Astrocyte of the cerebellum (primary cell): ENCODE measurements at places on chromosomes 6 and 20.

DNA sequence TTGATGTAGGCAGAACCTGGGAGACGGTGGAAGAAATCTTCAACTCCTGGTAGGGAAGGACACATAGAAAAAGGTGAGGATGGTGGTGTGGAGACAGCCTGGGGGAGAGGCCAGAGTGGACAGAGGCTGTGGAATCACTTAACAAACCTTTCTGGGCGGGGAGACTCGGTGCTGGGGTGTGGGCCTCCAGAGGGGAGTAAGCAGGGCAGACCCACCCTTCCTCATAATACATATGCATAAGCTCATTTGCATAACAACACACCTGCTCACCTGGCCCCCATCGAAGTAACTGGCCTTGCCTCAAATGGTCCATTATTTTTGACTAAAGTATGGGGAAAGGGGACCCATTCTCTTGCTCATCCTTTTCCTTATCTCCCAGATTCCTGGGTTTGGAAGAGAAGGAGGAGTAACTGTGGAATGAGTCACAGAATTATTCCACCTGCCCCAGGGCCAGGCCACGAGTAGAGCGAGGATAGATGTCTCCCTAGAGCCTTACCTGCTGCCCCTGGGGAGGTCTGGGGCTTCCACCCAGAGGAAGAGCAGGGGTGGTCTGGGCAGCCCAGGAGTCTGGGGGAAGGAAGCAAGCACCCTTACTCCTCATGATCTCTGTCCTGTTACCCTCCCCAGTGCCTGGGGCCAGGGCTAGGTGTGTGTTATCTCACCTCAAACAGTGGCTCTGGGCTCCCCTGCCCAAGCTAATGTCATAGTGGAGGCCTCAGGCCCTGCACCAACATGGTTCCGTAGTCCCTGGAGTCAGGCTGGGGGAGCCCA is 10.7 kb upstream of the VEGFA start:
- DNase-seq, result no peak

- DNase-seq, result no peak
Measured at GRCh38 chr6:136398453-136398852, 108.8 kb upstream of the BCLAF1 start.

DNA sequence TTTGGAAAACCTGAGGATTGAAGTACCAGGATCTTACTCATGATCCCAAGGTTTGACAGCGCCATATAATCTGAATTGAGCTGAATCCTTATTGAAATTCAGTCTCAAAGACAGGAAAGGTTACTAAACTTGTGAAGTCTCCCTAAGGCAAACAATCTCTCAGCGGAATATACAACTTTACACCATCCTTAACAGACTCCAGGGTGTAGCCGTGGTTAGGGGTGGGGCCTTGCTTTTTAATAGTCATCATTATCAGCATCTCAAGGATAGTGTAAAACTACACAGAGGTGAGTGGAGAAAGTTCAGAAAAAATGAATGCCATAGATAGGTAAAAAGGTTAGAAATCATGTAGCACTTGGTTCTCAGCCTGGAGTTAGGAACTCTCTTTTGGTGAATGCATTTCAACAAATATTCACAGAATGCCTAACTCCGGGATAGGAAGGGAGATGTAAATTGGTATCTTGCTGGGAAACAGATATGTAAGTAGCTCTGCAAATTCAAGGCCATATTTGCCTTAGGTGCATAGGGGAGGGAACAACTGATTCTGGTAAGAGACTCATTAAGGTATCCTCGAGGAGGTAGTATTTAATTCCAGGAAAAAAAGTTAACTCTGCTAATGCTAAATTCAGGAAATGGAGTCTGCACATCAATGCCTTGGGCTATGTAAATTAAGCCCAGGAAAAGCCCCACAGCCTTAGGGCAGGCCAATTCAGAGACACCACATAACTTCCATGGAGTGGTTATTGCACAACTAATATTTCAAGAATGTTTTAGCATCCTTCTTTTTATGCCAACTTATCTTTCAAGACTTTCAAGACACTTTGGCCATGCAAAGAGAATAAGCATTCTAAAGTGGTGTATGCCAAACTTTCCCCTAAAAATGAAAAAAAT is 61.6 kb downstream of the SNAP25 start:
- DNase-seq, result no peak

- no peak for DNase-seq
Measured at GRCh38 chr6:15876406-15876805, 213.6 kb upstream of the DTNBP1 start.

DNA sequence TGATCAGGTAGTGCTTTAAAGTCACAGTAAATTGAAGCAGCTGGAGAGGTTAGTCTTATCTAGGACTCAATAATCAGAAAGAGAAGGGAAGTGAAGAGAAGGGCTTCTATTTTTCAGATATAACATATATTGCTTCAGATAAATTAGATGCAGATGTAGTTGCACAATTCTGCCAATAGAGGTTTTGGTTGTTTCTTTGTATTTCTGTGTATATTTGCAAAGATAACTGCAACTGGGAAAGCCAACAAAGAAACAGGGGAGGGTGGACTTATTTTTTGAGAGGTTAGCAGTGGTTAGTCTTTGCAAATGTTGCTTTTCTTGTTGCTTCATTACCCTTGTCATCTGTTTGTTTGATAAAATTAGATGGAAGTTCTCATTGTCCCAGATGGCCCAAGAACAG is 106.6 kb downstream of the ADGRG6 start:
- DNase-seq, result no peak

GRCh38 chr6:138797806-138798446 is 2.0 kb downstream of the ECT2L start:
- DNase-seq, result no peak
